ENCODE measurements at places on chromosomes 6 and 20.

GRCh38 chr6:6712449-6713403 lies 124.2 kb downstream of the LY86 start:
- peak; percentile 36 for DNase-seq

DNA sequence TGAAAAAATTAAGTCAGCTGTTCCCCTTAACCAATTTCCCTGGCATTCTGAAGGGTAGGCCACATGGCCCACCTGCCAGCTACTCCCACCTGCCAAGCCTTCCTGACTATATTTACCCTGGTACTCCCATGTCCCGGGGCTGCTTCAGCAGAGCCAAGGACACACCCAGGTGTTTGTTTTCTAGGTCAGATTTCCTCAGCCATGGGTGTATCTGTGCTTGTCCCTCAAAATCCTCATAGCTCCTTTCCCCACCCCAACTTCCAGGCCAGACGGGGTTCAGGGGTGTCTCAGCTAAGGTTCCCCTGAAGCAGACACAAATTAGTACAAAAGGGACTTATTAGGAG lies 139.4 kb upstream of the CDYL start:
- DNase-seq, result no peak

DNA sequence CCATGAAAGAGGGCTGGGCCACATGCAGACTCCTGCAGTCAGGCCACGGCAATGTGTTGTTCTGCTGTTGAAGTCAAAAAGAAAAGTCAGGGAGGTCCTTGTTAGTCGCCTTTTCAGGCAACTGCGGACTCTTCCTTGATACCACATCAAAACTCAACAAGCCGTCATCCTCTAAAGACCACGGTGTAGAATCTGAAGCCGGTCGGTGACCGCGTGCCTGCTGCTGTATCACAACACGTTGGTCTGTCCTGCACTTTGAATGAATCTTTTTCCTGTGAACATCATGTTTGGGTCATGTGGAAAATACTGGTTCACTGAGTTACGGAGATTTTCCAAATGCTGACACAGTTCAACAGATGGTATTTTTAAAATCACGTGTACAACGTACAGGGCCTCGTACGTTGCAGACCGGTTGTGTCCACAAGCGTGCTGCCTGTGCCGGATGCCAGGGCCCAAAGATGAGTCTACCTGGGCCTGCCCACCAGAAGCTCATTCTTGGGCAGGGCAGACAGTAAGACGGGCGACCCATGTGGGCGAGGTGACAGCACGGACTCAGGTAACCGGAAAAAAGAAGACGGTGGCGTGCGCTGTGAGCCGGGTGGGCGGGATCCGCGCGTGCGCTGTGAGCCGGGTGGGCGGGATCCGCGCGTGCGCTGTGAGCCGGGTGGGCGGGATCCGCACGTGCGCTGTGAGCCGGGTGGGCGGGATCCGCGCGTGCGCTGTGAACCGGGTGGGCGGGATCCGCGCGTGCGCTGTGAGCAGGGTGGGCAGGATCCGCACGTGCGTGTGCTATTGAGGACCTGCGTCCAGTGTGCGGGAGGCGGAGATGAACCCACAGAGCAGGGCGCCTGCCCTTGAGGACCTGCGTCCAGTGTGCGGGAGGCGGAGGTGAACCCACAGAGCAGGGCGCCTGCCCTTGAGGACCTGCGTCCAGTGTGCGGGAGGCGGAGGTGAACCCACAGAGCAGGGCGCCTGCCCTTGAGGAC lies 114.5 kb downstream of the FAM120B start:
- no peak for DNase-seq

DNA sequence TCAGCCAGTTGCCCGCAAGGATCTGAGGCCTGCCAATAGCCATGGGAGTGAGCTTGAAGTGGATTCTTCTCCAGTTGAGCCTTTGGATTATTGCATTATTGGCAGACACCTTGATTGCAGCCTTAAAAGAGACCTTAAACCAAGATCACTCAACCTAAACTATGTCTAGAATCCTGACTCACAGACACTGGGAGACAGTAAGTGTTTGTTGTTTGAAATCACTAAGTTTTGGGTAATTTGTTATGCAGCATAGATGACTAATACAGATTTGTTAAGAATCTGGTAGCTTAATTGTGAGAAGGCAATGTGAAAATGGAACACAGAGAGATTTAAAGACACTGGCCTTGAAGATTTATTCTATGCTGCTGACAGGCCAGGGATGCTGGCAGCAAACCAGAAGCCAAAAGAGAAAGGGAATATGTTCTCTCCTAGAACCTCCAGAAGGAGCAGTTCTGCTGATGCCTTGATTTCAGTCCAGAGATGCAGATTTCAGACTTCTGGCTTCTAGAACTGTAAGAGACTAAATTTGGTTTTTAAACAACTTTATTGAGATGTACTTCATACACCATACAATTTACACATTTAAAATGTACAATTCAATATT lies 17.6 kb downstream of the SIRPD start:
- no peak for DNase-seq

DNA sequence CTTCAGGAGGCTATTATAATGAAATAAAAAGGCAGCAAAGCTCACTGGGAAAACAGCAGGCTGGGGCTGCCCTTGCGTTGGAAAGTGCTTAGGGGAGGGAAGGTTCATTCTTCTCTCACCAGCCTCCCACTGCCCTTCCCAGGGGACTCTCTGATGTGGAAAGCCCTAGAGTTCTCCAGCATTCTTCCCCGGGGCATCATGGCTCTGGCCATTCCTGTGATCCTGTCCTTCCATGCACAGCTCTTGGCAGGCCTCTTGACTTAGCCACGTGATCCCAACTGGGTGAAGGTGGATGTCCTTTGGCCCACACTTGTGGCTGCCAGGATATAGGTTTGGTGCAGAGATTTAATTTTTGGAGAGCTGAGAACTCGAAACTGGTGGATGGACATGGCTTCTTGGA lies 58.0 kb upstream of the ZNF831 start:
- no peak for DNase-seq

DNA sequence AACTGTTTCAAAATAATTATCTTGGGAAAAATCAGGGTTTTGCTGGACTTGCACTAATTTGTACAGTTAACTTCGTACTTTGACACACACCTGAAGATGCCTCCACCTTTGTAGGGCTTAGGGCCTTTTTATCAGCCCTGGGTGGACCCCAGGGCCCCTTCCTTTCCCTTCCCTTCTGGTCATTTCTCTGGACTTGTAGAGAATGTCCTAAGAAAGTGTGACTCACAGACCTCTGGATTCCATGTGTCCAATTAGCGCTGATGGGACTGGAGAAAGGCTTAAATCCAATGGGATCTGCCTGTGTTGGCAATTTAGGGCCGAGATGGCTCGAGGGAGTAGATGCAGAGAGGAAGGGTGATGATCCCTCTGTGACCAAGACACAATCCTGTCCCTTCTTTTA lies 9.3 kb downstream of the TRIM15 start:
- DNase-seq, result no peak

- DNase-seq, result no peak
Measured at GRCh38 chr6:109050012-109050411, 44.6 kb downstream of the SESN1 start.

DNA sequence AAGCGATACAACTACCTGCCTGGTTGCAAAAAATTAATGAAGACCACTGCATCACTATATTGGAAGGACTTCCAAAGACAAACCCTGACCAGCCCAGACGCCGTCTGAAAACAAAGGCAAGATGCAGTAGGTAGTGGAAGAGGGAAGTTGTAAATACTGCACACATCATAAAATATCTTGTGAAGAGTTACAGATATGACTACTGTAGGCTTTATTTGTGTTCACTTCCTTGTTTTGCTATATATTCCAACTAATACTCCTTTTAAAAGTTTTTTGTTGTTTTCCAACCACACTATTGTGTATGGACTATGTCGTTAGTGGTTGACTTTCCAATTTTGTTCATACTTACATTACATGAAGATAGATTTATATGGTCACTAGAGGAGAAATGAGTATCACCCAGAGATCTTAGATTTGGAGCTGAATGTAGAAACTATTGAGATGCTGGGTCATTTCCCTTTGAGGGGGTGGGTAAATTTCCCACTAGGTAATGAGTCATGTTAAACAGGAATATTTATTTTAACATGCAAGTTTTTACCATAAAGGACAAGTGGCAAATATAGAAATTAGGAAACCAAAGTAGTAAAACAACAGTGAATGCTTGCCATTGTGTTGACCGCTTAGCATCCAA lies 16.6 kb upstream of the TXLNB start:
- no peak for DNase-seq

- no peak for DNase-seq
Measured at GRCh38 chr6:79042088-79042798, 35.8 kb downstream of the PHIP start.

- DNase-seq, result no peak
Measured at GRCh38 chr6:28235912-28236452, 10.9 kb downstream of the ZSCAN9 start.

DNA sequence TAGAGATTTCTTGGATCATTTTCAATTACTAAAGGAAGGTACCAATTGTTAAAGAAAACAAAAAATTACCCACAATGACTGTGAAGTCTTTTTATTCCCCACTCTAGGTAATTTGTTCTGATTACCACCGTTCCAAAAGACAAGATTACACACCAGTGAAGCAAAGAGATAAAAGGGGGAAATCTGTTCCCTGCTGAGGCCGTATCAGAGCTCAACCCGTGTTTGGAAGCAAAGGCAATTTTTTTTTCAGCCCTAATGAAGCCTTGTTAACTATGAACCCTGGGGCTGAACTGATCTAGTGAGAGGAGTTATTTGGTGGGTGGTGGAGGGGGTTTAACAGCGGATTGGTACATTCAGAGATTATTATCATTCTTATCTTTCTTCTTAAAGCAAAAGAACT lies 128.5 kb downstream of the ALDH8A1 start:
- no peak for DNase-seq

- DNase-seq, result no peak
Measured at GRCh38 chr6:162713974-162714780, 13.4 kb downstream of the PRKN start.

DNA sequence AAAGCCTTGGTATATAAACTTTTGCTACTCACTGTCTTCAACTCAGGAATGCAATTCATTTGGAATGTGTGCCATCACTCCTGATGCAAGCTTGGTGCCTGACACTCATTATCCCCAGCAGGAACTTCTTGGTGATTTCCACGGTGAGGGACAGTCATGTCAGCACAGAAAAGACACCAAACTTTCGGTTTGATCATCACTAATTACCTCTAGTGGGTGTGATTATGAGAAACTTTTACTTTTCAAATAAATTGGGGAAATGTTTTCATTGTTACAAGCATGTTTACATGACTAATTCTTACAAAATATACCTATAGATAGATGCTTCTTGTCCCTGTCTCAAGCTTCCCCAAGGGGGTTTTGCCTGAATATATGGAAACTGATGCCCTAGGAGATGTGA lies 40.9 kb downstream of the RPP40 start:
- no peak for DNase-seq

DNA sequence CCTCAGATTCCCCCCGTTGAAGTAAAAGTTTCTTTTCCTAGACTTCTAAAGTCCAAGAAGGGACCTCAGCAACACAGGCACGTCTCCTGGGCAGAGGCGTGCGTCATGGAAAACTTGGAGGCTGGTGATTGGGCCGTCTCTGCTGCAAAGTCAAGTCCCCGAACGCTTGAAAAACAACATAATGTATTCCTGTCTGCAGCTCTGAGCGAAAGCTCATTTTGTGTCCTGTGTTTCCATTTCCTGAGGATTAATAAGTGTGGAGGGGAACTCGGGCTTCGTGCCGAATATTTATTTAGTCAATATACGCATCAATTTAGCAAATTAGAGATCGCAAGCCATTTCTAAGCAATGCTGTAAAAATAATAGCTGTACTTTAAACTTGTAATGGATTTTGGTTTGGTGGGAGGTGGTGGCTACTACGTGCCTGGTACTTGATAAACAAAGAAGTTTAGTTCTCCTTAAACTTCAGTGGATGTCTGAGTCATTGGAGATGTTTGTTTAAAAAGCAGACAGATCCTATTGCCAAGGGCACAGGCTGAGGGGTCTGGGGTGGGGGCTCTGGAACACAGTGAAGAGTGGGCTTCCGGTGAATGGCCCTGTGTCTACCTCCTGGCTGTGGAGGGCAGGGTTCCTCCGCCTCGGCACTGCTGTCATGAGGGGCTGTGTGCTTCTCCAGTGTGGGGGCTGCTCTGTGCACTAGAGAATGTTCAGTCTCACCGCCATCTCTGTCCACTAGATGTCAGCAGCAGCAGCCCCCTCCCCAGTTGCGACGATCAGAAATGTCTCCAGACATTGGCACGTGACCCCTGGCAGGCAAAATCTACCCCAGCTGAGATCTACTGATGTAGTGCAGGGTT lies 21.8 kb downstream of the PCK1 start:
- DNase-seq, result no peak

GRCh38 chr6:55276745-55277530 lies 50.3 kb upstream of the GFRAL start:
- DNase-seq, result peak; percentile 44

DNA sequence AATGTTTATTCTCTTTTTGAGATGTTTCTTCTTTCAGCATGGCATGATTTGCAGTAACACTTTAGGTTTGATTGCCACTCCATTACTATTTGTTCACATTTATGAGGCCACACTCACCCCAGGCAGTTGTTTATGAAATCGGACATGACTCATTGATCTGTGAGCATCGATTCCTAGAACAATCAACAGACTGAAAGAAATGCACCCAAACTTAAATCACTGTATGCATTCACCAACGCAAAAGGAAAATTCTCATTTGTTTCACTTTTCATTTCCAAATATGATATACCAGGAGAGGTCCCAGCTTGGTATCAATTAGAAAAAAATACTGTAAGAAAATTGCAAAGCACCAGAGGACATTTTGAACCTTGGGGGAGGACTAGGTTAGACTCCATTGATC lies 5.4 kb upstream of the GJA10 start:
- no peak for DNase-seq

DNA sequence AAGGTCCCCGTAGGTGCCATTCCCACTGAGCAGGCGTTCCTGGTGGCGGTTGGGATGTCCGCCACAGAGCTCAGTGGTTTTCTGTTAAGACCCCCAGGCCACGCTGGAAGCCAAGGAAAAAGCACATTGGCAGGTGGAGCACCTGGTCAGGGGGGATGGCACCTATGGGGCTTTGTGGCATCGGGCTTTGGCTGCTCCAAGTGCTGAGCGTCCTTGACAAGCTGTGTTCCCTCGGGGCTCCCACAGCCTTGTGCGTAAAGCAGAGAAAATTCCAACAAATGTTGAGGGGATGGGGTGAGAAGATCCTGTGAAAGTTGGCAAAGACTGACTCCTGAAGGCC lies 135.4 kb downstream of the JPH2 start:
- DNase-seq, result no peak

DNA sequence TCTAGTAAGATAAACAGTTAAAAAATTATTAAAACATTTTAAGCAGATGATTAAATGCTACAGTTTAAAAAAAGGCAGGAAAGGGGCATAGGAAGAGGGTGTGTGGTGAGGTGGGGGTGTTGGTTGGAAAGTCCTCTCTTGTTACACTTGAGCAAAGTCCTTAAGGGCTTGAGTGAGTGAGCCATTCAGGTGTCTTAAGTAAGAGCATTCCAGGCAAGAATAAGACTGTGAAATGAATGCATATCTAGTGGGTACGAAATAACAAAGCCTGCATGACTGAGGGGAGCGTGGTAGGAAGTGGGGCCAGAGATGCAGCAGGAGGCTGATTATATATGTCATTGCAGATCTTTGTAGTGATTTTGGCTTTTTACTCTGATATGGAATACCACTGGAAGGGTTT lies 5.1 kb downstream of the CDKAL1 start:
- DNase-seq, result no peak

Measured in psoas muscle (tissue), 8 donors.